Chondrocyte (in vitro differentiated cells): ENCODE measurements at places on chromosomes 4 and X. TPM values are rescaled to one million over a fixed set of nuclear protein-coding genes. Genes with fewer than 3 reads are reported as not detected.
A peak's percentile ranks its signal among the peaks of the same experiment; 100 is the strongest.

- no peak for DNase-seq
These were observed 335.8 kb downstream of the SH3BGRL start for GRCh38 chrX:81537723-81538122.

DNA sequence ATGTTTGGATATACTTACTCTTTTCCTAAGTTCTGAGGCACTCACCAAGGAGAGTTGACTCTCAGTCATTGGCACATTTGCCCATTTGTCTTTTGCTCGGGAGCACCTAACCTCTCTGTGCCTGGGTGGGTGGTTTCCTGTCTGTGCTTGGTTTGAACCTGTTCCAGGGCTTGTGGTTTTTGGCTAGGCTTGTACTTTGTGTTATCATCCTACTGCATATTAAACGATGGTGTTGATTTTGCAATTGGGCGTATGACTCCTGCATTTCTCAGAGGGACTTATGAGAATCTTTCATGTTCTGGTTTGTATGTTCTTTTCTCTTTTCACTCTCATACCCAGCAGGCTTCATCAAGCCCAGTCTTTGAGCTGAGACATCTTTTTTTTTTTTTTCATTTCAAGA lies 161.7 kb downstream of the BTC start:
- no peak for DNase-seq

DNA sequence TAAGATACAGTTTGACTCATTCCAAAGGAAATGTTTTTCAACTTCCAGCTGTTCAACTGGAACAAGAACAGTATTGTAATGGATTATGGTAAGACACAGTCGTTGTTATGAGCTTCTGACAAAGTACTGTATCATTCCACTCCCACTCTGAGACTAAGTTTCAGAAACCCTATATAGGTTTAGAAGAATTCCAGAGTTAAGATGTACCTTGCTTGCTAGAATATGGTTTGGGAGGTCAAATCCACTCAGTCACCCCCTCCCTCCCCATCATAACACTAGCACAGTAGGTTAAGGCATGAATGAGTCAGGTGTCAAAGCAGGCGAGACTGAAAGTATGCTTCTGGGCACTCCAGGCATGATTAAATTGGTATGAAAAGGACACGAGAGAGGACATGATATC lies 339.7 kb downstream of the DMD start:
- DNase-seq = no peak

The INPP4B gene
- 18.7 to 30.0 TPM (median 29.2 TPM) in 3 replicates for total RNA-seq

DNA sequence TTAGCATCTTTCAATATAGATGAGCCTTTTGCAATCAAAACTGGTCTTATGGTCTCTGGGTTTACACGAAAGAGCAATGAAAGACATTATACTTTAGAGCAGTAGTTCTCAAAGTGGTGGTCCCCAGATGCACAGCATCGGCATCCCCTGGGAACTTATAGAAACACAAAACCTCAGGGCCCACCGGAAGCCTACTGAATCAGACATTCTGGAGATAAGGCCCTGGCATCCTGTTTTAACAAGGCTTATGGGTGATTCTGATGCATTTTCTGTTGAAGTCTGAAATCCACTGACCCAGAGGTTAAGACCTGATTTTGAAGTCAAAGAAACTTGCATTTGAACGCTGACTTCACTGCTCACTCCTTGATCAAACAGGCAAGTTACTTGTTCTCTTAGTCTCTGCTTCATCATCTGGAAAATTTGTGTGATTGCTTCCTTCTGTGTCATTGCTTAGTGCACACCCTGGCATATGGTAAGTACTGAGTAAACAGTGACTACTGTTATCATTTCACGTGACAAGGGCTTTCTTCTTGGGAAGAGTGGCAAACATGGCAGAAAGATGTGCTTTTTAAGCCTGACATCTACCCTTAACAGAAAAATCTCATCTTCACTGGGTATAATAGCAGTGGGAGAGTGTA lies 14.5 kb downstream of the CHRNA9 start:
- no peak for DNase-seq

- no peak for DNase-seq
These were observed 110.3 kb upstream of the KIT start for GRCh38 chr4:54547299-54548097.

The SPANXN5 gene
- total RNA-seq = not detected in 3 replicates

DNA sequence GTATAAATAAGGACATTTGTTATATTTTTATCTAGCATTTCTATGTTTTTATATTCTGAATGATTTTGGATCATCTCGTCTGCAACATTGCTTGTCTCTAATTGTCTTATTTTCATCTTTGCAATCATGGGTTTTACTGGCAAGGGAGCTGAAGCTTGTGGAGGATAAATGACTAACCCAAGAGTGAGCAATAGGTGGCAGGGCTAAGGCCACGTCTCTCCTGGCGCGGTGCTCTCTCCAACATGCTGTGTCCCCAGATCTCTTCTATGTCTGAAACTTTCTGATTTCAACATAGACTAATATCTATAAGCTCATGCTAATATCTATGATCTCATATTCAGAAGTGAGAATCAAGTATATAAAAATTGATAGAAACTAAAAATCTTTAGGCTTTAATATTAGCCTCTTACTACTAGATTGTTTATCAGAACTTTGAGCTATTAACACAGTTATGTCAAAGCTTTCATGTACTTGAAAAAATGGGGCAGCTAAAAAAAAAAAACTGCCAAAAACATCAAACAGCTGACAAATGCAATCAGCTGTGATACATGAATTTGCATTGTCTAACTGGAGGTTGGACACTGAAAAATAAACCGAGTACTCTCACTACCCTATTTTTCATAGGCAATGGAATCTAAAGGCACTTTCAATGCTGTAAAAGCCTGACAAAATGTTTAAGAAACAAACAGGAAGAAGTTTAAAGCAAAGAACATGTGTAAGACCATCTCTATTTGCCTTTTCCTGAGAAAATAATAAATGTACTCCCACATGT lies 169.2 kb downstream of the TMA16 start:
- DNase-seq = no peak

DNA sequence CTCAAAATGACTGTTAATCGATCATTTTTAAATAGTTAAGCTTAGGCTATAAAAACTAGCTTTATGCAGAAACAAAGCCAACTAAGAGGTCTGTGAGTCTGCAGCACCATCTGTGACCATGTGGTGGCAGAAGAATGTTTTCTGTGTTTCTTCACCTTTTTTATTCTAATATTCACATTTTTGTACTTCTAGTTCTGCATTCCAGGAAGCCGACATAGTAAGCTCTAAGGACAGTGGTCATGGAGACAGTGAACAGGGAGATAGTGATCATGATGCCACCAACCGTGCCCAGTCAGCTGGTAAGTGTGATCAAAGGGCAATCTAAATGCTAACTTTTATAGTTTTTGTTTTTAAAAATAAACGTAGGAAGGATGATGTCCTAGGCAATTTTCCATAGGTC lies 5.6 kb downstream of the PCDH10 start:
- no peak for DNase-seq

The IBSP gene
- total RNA-seq = 0.90 to 0.95 TPM in 2 of 3 replicates, not detected in the other

The ADAM29 gene
- total RNA-seq = not detected in 3 replicates

DNA sequence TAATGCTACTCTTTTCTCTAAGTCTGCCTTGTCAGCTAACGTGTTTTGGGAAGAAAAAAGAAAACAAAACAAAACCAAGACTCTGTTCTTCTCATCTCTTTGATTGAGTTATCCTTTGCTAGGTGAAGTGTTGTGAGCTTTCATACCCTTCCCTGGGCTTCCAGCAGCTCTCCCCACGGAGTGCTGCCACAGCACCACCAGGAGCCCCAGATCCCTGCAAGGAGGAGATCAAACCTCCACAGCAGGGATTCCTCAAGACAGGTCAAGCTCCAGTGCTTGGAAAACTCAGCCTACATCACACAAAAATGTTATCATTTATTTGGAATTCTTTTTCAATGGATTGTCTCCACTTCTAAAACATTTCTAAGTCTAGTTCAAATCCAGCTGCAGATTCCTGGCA lies 1981.9 kb upstream of the TENM3 start:
- DNase-seq = no peak

DNA sequence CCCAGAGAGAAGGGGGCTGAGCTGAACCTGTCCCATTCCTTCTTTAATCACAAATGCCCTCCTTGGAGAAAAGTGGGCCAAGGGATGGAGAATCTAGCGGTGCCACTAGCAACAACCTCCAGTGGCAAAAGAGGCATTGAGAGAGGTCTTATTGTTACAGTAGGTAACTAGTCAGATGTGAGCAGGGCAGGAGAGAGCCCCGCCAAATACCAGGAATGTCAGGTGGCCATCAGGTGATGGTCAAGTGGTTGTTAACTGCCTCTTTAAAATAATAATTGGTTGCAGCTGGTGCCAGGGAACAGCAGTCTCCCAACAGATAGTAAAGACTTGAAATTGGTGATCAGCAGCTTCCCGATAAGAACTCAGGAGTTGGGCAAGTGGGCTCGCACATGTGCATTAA lies 116.1 kb downstream of the EVC2 start:
- DNase-seq = no peak

GRCh38 chr4:43758836-43759235 lies 689.8 kb downstream of the KCTD8 start:
- no peak for DNase-seq

GRCh38 chrX:108254636-108255035 lies 163.1 kb downstream of the ATG4A start:
- DNase-seq = no peak

DNA sequence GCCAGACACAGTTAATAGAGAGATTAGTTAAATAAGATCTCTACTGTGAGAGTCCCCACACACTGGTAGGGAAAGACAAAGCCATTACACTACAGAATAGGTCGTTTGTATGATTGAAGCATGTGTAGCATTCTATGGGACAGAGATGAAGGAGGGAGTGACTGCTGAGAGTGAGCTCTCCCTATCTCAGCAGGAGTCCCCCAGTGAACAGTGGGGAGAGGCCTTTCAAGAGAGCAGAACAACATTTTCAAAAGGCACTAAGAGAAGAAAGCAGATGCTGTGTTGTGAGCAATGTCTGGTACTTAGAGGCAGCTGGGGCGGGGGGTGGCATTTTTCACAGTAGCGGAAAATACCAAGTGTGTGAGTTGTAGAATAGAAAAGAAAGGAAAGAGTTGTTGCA lies 413.6 kb downstream of the AFF2 start:
- DNase-seq = no peak

GRCh38 chrX:3529466-3530010 lies 183.1 kb upstream of the MXRA5 start:
- DNase-seq = no peak

The INTU gene
- total RNA-seq = 6.1 to 11.4 TPM (median 10.9 TPM) in 3 replicates

DNA sequence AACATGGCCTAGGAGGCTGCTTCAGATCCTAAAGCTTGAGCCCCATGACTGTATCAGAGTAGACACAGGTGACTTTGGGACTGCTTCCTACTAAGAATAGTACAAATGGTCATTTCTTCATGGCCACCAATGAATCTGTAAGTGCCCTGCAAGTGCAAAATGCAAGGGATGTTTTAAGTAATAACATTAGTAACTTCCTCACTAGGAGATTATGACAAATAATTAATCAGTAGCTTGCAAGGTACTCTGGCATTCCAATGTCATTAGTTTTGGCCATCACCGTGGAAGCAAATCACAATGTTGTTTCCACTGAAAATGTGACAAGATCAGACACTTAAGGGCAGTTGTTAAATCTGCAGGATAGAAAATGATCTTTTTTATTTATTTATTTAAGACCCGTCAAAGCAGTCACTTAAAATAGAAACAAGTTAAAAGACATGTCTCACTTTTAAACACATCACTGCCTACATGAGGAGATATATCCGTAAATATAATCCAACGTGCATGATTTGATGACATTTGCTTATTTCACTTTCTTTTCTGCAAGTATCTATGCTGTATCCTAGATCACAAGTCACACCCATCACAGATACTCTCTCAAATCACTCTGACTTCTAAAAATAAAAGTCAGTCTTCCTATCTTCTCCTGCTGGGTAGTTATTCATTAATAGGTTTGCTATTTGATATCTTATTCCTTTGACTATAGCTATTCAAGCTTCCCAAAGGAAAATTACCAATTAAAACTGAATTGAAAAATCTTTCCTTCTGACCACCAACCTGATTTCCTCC lies 400.6 kb downstream of the IL15 start:
- DNase-seq = no peak

- DNase-seq = no peak
These were observed 173.9 kb downstream of the PDGFRA start for GRCh38 chr4:54402880-54403480.

DNA sequence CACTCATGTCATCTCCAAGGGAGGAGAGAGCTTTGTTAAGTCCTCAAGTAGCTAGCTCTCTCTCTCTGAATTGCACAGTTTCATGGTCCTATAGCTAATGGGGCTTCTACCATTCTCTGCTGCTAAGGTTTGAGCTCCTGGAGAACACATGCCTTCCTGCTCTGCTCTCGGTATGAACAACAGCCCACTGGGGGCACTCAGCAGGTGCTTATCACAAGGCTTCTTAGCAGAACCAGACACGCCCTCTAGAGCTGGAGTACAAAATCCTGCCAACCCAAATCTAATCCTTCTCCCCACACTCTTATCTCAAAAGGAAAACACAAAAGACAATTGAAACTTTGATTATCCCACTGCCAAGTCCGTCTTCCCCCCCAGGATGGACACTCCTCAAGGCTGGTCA lies 176.5 kb downstream of the HS3ST1 start:
- DNase-seq = no peak

The ARX gene
- total RNA-seq = not detected in 3 replicates

DNA sequence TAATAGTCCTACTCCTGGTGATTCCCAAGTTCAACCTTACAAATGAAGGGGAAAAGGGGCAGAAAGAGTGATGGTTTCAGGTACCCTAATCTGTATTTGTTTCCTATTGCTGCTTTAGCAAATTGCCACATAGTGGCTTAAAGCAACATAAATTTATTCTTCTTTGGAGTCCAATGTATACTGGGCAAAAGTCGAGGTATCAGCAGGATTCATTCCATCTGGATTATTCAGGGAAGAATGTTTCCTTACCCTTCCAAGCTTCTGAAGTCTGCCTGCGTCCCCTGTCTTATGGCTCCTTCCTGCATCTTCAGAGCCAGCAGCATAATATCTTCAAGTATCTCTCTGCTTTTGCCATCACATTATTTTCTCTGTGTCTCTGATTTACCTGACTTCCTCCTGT lies 10.3 kb upstream of the BST1 start:
- no peak for DNase-seq

The GPAT3 gene
- total RNA-seq = 0.07 to 0.17 TPM (median 0.15 TPM) in 3 replicates

The CFI gene
- total RNA-seq = not detected in 3 replicates

The SPP1 gene
- total RNA-seq = 13.5 to 16.0 TPM (median 15.7 TPM) in 3 replicates

GRCh38 chrX:133892337-133892736 lies 93.1 kb downstream of the GPC3 start:
- DNase-seq = no peak

DNA sequence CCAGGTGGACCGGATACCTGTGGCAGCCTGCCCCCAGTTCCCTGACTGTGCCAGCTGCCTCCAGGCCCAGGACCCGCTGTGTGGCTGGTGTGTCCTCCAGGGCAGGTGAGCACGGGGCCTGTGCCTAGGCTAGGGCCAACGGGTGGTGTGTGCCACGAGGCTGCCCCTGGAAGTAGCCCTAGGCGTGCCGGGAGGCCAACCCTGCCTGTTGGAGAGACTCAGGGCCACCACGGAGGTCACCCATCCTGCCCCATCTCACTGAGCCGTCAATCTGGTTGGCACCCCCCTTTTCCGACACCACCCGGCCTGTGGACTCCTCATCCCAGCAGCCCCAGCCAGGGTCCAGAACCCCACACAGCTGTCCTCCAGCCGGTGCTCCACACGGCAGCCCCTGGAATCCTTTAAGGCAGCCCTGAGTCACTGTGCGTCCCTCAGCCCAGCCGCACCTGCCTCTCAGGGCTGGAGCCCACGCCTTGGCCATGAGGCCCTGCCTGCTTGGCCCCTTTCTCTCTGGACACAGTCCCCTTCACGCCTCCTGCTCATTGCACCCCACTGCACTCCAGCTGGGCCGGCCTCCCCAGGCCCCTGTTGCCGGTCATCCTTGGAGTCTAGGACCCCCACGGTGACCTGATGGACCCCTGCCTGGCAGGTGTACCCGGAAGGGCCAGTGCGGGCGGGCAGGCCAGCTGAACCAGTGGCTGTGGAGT lies 5.3 kb downstream of the PLXNB3 start:
- DNase-seq = peak; percentile 94
